ENCODE measurements at places on chromosomes 4 and X.

DNA sequence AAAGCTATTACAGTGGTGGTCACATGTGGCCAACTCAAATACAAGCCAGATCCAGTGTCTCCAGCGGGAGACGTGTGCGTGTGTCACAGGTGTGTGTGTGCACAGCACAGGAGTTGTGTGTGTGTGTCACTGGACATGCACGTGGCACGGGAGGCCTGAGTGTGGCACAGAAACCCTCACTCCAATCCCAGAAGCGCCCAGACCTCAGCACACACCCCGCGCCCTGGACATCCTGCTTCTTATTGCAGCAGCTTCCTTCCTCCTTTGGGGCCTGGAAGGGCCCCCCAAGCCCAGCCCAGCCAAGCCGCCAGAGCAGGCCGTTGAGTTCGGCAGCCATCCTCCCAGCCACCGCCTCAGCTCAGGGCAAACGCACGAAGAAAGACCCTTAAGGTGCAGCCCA, 37.9 kb downstream of the ACOX3 start:
- no peak for DNase-seq

DNA sequence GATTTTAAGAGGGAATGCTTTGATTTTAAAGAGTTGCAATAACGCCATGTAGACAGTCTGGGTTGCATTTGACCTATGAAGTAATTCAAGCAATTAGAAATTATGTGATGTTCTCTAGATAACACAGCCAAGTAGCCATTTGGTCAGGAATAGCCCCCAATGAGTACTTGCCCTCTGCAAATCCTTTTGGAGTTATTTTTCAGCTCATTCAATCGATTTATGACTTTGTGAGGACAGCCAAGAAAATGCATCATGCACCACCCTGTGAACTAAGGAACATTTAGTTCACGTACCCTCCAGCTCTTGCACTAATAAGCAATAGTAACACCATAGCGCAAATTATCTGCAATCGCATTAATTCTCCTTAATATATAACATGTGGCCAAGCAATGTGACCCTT, 552.6 kb upstream of the INTU start:
- no peak for DNase-seq

GRCh38 chrX:19772822-19773628, 114.4 kb downstream of the SH3KBP1 start:
- DNase-seq: no peak

- no peak for DNase-seq
Observed at GRCh38 chr4:74444891-74445642, at the start of gene AREG. TSS of gene AREG (plus strand) at chr4:74445136. CDS start at chr4:74445346, 210 bp downstream.

- peak; percentile 9 for DNase-seq
Observed at GRCh38 chr4:136796953-136797352, 735.3 kb downstream of the PCDH18 start.

DNA sequence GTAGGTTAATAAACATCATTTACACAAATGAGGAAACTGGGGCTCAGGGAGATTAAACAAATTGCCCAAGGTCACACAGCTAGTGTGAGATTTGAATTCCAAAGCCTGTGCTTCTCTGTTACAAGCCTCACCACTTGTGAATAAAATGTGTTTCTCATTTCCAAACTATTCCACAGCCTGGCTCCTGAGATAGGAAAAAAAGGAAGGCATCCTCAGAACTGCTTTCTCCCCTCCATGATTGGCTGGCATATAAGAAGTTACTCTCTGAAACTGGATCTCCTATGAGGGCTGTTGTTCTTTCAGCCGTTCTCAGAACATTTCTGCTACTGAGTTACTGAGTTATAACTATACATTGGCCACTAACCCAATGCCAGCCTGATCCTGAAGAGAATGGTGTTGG, 237.9 kb downstream of the MAML3 start:
- no peak for DNase-seq

DNA sequence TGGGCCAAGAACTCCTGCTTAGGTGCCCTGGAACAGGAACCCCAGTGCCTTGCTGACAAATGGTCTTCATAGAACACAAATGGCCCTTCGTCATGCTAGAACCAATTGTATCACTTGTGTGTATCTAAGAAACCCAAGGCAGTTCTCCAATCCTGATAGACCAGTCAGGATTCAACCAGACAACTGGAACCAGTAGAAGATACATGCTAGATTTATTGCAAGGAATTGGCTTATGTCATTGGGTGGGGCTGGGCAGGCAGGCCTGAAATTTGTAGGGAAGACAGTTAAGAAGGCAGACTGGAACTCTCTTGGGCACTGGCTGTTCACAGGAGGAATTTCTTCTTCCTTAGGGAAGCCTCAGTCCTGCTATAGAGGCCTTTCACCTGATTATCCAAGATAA, 17.0 kb upstream of the TBL1X start:
- no peak for DNase-seq

GRCh38 chrX:78322863-78323262, 4.5 kb downstream of the CYSLTR1 start:
- DNase-seq: no peak

GRCh38 chr4:140839888-140840790, 84.0 kb upstream of the TBC1D9 start:
- no peak for DNase-seq

DNA sequence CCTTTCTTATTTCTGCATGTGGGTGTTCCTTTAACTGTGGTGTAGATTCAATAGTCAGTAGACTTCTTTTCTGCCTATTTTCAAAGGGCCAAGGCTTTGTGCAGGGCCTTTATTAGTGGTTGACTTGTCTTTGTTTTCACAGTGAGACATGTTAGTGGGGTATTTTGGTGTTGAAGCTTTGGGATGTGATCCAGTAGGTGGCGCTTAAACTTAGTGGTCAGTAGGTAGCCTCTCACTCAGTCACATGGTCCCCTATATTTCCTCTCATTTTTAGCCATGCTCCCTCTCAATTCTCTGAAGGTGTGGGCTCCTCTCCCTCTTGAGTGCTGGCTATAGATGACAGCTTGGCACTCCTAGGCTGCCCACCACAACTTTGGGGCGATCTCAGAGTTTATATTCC, 23.4 kb upstream of the SLC10A7 start:
- peak; percentile 54 for DNase-seq

GRCh38 chr4:23594125-23594524, 295.7 kb downstream of the PPARGC1A start:
- DNase-seq: no peak

Measured in iPS DF 6.9 (cell line).